AG04450 (cell line): ENCODE measurements at places on chromosomes 7 and 10.

- DNase-seq = no peak
These were observed 7.1 kb upstream of the IL2RA start for GRCh38 chr10:6069081-6069931.

DNA sequence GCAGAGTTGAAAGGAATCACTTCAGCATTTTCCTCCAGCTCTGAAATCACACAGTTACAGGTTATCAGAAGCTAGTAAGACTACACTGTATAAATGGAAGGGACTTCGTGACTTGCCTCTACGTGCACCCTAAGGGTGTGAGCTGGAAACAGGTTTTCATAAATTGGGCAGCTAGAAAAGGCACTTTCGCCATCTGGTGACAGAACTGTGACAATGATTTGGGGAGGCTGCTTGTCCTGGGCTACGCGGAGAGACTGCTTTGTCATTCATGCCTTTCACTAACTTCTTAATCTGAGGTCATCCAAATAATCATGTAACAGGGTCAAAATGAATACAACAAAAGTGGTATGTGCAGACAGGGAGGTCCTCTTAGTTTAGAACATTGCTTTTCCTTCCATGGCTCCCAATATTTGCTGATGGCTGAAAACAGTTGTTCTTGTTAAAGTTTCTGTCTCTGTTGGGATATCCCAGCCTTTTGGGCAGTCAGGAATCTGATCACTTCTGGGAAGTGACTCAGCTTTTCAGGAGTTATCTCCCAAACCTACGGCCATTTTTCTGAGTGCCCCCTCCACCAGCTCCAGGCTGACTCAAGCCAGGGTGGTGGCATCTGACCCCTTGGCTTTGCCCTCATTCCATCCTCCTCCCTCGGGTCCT lies 17.8 kb downstream of the VWC2 start:
- DNase-seq = no peak

DNA sequence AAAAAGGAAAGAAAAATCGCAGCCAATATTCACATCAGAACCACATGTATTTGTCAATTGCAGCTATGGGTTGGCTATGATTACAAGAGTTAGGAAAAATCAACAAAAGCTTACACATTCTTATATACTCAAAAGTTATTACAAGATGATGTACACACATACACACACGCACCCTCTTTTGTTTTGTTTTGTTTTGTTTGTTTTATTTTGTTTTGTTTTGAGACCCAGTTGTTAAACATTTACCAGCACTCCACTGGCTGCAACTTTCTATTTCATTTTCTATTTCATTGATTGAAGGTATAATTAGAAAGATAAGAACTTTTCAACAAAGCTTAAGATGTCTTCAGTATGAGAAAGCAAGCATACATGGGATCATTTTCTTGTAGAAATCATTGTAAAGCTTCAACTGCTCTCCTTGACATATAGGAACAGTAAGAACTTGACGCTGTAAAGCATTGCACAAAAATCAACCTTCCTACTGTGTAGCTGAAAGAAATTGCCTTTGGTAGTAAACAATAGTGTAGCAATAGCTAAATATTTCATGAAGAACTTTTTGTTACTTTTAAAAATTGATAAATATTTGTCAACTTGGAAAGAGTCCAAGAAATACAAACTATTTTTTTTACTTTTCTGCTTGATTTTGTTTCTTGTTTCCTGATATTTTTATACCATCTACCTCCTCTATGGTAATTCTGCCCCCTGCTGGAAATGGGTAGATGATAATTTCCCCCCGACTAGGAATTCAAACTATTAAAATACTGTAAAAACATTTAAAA lies 205.9 kb downstream of the MBL2 start:
- DNase-seq = peak; percentile 23

DNA sequence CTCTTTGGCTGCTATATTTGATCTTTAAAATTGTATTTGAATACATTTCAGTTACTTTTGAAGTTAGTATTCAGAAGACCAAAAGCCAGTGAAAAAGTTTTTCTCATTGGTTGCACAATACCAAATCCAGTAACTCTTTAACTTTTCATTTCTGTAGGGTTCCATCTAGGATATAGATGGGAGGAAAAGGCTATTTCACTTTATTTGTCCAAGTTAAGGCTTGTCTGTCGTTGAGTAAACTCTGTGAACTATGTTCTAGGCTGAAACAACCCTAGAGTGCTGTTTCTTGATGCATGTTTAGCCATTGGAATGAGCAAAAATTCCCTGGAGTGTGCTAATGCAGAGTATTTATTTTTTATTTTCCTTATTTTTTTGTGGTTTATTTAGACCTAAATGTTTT lies 834.7 kb upstream of the KCND2 start:
- DNase-seq = no peak

DNA sequence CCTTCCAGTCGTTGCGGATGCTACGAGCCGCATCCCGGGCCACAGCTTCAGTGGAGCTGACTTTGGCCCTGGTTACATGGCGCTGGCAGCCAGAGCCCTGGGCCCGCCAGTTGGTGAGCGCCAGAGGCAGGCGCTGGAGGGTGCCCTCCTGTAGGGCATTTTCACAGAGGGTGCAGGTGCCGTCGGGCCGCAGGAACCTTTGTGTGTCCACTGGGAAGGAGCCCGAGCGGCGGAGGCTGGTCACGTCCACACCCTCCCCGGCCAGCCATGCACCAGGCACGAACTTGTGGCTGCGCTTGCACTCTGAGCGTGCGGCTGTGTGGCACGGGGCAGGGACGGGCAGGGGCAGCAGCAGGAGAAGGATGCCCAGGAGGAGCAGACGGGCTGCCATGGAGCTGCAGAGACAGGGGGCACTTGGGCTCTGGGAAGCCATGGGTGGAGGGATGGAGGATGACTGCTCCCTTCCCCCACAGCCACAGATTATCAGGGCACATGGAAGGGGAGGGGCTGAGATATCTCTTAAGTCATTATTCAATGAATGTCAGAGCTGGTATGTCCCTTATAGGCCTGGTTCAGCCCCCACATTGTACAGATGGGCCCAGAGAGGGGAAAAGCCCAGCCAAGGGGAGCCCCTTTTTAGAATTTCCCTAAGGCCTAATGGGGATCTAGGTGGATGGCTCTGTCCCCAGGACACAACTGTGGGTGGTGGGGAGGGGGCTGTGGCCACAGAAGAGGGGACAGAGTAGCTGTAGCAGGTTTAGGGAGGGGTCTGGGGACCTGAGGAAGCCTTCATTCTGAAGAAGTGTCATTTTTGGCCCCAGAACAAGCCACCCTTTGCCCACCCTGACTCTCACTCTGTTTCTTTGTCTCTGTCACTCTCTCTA lies 1.8 kb downstream of the PRF1 start:
- no peak for DNase-seq

- DNase-seq = no peak
These were observed 207.9 kb downstream of the PAXIP1 start for GRCh38 chr7:154795014-154795413.

DNA sequence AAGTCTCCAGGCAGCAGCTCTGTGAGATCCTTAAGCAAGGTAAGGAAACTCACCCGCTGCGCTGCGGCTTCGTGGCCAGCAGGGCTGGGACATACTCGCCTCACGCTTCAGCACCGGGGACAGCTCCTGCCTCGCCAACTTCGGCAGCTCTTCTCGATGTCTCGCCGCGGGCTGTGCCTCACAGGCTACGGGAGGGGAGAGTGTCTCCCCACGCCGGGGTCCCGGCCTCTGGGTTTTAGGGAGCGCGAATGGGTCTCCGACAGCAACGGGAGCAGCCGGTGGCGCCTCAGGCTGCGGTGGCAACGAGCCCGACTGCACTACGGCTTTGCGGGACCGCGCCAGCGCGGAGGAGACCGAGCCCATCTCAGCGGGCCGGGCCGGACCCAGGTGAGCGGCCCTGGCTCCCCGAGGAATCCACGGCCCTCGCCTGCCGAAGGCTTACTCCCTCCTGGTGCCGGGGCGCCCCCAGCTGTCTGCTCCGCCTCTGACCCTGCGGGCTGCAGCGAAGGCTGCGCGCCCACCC lies 62.4 kb downstream of the LSM5 start:
- peak; percentile 26 for DNase-seq

DNA sequence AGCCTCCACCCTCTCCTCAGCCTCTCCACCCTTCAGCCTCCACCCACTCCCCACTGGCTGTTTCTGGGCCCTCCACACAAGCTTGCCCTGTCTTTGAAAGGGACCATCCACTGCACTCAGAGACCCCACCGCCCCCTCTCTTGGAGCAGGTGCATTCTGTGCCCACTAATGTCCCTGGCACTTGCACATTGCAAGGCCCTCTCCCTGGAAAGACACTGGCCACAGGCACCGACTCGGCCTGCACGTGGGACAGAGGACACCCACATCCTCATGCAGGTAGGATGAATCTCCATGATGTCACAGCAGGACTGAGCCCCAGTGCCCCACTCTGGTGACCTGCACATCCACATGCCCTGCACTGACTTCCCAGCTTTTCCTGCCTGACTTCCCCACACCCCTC lies 36.8 kb upstream of the EBF3 start:
- no peak for DNase-seq

DNA sequence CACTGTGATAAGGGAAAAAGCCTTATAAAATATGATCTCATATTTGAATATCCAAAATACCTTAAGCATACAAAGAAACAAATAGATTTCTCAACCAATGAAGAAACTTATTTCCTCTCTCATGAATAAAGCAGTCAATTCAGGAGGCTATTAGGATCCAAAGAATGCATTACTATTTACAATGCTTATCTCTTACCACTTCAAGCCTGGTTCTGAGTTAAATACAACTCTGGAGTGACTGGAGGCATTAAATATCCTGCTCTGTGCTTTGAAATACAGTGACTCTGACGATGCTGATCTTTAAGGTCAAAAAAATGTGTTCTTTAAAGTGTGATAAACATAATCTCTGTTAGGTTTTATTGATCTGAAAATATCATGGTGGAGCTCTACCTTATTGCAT lies 493.2 kb downstream of the ZWINT start:
- no peak for DNase-seq

DNA sequence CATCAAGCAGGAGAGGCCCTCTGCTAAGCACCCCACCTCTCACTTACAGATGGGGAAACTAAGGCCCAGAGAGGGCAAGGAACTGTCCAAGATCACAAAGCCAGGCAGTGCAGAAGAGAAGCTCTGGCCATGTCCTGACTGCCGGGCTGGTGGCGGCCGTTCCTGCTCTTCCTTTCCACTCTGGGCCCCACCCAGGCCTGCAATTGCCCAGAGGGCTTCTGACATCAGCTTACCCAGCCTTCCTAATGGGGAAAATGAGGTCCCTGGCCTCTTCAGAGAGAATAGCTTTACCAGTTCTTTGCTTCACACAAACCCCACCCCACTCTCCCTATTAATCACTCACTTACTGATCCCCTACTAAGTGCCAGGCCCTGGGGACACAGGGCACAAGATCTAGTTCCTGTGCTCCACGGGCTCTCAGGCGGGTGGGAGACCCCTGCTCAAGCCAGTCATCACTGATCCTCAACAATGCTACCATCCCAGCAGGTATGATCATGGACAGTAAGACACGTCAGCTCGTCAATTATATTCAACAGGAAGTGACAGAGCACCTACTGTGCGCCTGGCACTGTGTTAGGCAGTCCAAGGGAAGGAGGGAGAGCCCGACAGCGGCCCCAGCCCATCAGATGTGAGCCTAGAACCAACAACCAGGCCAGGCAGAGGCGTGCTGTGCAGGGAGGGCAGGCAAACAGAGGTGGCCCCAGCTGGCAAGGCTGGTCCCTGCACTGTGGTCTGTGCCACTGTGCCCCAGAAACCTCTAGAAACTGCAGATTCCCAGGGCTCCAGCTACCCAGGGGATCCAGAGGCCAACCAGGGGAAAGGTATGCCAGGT lies 26.4 kb upstream of the FRAT2 start:
- DNase-seq = no peak

DNA sequence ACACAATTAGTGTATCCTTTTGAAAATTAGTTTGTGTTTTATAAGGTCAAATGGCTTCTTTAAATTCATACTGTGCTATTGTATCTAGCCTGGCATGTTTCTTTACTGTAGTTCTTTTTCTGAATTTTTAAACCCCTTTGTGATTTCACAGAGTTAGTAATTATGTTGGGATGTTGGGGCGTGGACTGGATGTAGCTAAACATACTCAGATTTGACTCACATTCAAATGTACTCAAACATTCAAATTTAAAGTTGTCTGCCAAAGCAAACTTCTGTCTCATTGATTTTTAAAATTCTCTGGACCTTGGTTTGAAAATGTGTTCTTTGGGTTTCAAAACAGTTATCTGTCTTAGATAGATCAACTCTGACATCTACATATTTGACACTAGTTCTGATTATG lies 7.2 kb upstream of the NRP1 start:
- no peak for DNase-seq

DNA sequence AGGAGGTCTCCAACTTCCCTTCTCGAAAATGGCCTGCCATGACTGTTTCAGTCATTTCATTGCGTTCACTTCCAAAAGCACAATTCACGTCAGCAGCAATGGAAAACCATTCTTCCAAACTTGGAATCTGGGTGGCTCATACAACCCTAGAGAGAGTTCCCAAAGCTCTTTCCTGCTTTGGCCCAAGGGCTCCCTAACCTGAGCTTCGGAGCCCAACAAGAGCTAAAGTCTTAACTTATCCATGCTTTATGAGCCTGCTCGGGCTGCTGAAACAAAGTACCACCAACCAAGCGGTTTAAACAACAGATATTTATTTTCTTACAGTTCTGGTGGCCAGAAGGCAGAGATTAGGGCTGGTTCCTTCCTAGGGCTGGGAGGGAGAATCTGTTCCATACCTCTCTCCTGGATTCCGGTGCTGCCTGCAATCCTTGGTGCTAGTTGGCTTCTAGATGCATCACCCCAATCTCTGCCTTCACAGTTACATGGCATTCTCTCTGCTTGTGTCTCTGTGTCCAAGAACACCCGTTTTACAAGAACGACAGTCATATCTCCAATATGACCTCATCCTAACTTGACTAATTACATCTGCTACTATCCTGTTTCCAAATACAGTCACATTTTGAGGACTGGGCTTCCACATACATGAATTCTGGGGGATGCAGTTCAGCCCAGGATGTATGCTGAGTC lies 33.5 kb downstream of the CAMK2B start:
- DNase-seq = no peak

DNA sequence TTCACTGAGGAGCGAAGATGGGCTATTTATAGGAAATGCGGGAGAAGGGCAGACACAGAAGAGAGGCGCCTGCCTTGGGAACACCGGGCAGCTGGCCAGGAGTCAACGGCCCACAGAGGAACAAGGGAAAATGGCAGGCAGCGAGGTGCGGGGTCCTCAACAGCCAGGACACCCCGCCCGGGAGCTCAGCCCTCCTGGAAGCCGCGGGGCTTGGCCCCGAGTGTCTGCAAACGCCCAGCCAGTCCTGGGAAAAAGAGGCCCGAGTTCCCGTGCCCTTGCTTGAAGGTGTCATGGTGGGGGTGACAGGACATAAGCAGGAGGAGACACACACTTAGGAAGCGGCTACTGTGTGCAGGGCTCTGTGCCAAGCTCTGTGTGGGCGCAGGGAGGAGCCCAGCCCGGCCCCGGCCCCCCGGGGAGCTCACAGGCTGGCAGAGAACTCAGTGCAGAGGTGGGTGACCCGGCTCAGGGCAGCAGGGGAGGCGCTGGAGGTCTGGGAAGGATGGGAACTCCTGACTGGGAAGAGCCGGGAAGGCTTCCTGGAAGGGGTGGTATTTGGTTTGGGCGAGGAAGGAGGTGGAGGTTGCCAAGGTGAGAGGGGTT lies 79.9 kb downstream of the ELFN1 start:
- no peak for DNase-seq
